ENCODE measurements at places on chromosomes 12 and 14.

GRCh38 chr12:48339442-48340117, 11.1 kb downstream of the ZNF641 start:
- no peak for DNase-seq

GRCh38 chr12:109716512-109717389, 3.1 kb downstream of the FAM222A start:
- no peak for DNase-seq

DNA sequence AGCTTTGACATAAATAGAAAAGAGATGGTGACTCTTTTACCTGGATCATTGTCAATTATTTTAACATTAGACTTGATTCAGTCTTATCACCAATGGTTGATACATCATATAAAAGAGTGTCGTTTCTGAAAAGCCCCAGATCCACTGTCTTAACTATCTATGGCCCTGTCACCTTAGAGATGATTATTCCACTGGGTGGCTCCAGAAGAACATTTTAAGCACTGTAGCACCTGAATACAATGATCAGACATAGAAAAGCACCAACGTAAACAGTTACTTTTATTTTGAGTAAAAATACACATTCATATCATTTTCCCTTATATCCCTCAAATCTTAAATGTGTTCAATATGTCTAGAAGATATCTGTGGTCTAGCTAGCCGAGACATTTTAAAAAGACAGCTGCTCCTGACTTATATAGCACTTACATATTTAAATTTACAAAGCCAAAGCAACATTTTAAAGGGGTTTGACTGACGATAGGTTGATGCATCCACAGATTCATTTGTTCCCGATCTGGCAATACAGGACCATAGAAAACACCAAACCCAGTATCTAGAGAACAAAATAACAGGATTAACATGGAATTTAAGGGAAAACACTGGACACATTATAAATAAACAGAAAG, 32.9 kb downstream of the TSPAN8 start:
- no peak for DNase-seq

- no peak for DNase-seq
Measured at GRCh38 chr12:119423285-119423684, 88.8 kb downstream of the CCDC60 start.

DNA sequence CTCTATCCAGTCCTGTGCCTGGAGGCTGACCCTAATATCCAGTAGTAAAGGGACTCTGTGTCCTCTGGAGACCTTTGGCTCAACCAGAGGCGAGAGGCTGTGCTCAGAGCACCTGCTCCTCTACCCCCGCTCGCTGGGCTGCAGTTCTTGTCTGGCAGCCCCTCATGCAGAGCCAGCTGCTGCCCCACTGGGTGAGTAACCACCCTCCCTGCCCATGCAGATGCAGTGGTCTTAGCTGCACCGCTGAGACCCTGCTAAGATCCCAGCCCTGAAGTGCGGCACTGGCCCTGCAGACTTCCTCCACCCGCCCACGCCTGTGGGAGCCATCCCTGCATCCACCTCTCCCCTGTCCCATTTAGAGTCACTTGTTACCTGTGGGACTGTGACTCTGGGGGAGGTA, 347.5 kb upstream of the SFSWAP start:
- no peak for DNase-seq

DNA sequence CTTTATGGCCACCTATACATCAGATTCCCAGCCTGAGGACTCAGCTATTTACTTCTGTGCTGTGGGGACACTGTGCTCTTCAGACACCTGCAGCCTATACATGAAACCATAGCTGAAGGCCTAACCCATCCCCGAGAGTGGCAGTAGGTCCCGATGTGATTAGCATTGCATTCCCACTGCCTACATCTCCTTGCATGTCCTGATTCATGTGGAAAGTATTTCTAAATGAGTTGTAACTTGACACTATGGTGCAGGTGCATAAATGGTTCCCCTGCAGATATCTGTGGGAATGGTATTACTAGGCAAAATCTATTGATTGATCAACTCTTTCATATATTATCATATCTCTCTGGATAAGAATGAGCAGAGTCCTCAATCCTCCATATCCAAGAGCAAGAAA, 433.5 kb downstream of the DAD1 start:
- no peak for DNase-seq

GRCh38 chr12:112161711-112162110, 36.4 kb downstream of the TRAFD1 start:
- no peak for DNase-seq

DNA sequence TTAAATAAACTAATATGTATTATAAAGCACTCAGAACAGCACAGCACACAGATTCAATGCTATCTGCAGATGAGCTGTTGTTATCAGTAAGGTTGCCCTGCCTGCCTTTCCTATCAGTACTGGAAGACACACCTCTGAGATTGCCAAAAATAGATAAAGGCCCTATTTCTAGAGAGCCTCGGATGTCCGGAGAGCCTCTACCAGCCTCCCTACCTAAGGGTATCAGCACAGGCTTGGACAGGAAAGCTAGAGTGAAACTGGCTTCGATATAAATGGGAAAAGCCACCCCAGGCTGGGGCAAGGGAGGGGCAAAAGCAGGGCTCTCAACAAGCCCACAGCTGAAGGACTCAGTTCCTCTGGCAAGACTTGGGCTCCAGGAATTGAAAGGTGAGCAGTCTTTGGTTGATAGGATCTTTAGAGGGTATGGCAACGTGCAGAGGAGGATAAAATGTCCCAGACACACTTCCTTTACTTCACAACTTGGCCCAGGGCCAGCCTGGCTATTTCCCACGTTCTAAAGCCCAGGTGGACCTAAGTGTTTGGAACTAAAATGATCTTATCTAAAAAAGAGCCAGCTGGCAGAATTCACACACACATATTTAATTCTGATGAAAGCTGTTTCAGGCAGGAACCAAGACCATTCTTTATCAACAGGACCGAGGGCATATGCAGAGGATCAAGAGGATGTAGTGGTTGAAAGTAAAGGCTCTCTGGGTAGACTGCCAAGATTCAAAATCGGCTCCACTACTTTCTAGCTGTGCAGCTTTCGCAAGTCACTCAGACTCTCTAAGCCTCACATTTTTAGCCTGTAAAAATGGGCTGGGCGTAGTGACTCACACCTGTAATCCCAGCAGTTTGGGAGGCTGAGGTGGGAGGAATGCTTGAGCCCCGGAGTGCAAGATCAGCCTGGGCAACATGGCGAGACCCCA, 37.8 kb upstream of the ITPR2 start:
- peak; percentile 66 for DNase-seq

GRCh38 chr12:42575717-42576116, 13.8 kb downstream of the PRICKLE1 start:
- DNase-seq: no peak

DNA sequence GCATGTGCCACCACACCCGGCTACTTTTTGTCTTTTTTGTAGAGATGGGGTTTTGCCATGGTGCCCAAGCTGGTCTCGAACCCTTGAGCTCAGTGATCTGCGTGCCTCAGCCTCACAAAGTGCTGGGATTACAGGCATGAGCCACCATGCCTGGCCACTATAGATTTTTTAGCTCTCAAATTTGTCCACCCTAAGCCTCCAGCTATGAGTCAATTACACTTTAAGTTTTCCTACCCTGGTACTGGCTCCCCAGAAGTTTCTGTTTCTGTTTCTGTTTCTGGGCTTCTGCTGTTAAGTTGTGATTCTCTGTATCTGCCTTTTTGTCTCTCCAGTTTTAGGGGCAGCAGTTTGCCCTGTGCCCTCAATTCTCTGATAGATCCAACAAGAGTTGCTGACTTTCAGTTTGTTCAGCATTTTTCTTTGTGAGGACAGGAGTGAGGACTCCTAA, 4.4 kb upstream of the TINF2 start:
- DNase-seq: peak; percentile 21

DNA sequence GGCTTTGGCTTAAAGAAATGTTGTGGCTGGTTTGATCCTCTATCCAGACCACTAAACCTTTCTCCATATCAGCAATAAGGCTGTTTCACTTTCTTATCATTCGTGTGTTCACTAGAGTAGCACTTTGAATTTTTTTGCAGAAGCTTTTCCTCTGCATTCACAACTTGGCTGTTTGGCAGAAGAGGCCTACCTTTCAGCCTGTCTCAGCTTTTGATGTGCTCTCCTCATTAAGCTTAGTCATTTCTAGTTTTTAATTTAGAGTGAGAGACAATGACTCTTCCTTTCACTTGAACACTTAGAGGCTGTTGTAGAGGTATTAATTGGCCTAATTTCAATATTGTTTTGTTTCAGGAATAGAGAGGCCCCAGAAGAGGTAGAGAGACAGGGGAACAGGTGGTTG, 13.8 kb downstream of the KCNMB4 start:
- no peak for DNase-seq

GRCh38 chr14:27612121-27612520, 1014.3 kb upstream of the NOVA1 start:
- no peak for DNase-seq

- DNase-seq: no peak
Measured at GRCh38 chr12:46437469-46437868, 64.9 kb upstream of the SLC38A2 start.

DNA sequence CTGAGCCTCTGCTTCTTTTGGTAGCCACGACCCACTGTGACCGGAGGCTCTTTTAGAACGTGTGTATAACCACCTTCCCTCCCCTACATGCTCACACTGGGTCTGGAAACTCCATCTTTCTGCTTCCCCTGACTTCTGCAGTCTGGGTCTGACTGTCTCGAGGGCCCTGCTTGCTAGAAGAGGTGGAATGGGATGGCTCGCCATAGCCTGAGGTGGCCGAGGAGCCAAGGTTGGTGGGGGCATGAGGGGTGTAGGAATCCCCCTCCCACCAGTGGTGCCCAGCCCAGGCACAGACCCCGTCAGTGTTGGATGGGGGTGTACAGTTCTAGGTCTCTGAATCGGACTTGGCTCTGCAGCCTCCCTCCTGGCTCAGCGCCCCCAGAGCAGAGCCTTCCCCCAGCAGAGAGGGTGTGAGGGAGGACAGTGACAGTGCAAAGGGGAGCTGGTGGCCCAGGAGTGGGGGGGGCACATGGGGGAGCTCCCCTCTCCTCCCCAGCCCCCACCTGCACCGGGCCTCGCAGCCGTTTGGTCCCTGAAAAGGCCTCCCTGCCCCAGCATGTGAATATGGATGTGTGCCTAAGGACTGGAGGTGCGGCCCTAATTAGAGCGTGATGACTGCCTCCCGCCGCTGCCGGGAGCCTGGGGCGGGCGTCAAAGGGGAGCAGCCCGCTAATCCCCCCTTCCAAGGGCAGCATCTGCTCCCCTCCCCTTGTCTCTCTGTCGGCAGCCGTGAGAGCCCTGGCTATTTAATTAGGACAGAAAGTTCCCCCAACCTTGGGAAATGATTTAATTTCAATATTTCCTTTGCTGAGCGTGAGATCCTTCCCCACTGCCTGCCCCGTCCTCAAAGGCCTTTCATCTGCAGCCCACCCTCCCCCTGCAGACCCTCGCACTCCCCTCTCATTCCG, 196.2 kb upstream of the C14orf180 start:
- DNase-seq: no peak

GRCh38 chr12:20486233-20486632, 117.9 kb downstream of the PDE3A start:
- no peak for DNase-seq

- peak; percentile 91 for DNase-seq
Measured at GRCh38 chr12:87439990-87440827, 589.0 kb downstream of the C12orf50 start.

GRCh38 chr14:56590535-56590960, 10.9 kb downstream of the TMEM260 start:
- no peak for DNase-seq

- DNase-seq: no peak
Measured at GRCh38 chr14:24427537-24428508, 1.6 kb downstream of the CBLN3 start.

DNA sequence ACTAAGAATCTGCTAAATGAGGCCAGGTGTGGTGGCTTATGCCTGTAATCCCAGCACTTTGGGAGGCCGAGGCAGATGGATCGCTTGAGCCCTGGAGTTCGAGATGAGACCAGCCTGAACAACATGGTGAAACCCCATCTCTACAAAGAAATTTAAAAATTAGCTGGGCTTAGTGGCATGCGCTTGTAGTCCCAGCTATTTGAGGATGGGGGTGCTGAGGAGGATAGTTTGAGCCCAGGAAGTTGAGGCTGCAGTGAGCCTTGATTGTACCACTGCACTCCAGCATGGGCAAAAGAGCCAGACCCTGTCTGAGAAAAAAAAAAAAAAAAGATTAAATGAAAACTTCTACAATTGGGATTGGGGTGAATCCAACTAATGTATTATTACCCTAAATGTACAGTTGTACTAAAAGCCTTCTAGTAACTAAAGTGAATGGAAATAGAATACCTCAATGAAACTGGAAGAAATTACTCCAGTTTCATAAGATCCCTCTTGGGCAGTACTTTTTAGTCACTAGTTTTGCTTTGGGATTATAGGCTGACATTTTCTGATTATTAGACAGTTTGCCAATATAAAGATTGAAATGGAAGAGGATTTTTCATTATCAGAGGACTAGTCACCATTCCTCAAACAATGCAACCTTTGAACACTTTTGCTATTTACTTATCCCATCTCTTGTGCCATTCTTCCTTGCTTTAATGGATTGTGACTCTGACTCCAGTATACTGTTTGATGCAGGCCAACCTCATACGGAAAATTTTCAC, 14.3 kb downstream of the COCH start:
- DNase-seq: no peak

DNA sequence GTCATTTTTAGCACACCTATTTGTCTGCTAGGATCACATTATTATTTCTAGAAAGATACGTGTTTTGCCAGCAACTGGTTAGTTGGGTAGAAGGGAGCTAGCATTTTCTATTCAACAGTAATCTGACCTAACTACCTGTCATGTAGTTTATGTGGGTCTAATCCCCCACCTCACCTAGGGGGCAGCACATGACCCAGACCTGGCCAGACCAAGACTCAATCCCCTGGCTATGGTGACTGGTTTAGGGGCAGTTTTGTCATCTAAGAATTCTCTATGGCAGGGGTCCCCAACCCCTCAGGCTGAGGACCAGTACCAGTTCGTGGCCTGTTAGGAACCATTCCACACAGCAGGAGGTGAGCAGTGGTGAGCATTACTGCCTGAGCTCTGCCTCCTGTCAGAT, 29.5 kb upstream of the EVL start:
- DNase-seq: no peak

DNA sequence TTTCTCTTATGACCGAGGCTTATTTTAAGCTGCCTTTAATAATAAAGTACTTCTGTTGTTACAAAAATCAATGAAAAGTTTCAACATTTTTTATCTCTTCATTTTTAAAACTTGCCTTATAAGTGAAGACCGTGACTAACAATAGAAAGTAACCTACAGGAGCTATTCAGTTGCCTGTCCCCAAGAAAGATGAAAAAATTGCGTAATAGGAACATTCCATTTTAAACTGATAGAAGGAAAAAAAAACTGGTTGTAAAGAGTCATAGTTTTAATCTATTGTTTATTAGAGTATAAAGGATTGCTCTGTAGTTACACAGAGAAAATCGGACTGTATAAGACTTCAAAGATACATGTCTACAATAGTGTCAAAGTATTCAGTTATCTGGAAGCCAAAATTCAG, 83.3 kb downstream of the DAAM1 start:
- peak; percentile 65 for DNase-seq

GRCh38 chr14:96265383-96266095, 9.5 kb downstream of the BDKRB1 start:
- no peak for DNase-seq

DNA sequence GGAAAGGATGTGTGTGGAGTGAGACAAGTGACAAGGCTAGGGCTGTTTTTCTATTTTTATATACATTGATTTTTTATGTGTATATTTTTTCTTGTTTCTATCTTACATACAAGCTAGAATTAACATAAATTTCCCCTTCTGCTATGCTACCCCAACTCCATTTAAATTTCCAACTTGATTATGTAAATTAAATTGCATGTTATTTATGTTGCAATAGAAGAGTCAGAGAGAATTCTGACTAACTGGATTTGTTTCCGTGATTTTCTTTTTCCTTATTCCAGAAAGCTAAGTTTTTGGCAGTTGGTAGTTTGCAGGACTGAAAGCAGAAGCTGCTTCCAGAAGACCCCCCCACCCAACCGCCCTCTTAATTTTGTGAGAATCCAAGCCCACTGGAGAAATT, 8.9 kb upstream of the YBX3 start:
- DNase-seq: no peak
